ENCODE measurements at places on chromosomes 13 and 19.

DNA sequence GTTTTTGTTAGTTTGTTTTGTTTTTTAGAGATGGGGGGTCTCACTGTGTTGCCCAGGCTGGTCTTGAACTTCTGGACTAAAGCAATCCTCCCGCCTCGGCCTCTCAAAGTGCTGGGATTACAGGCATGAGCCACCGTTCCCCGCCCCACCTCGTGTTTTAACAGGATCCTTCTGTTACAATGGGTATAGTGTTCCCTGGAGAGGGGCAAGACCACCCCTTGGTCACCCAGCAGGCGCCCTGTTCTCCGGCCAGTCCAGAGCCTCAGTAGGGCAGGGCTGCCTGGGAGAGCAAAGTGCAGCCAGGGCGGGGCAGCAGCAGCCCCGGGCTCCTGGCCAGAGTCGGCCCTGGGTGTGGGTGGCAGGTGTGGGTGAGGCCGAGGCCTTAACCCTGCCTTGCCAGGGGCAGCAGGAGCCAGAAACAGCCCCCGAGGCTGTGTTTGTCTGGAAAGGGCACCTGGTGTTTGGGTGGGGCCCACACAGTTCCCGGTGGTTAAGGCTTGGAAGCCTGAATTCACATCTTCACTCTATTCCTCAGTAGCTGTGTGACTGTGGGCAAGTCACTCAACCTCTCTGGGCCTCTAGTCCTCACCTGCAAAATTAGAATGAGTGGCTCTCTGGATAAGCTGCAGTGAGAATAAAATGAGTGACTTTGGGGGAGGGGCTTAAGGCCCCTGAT lies 7.2 kb downstream of the VASP start:
- DNase-seq: no peak

- DNase-seq: peak; percentile 48
Measured at GRCh38 chr19:7982651-7983099, 22.8 kb downstream of the ELAVL1 start.

- DNase-seq: peak; percentile 69
Measured at GRCh38 chr19:1945899-1946298, 4.9 kb downstream of the CSNK1G2 start.

GRCh38 chr19:18659281-18660050 lies 22.6 kb downstream of the KLHL26 start:
- no peak for DNase-seq

- no peak for DNase-seq
Measured at GRCh38 chr19:5447700-5448311, 7.4 kb upstream of the ZNRF4 start.

Data from nephron progenitor cell (in vitro differentiated cells).